ENCODE measurements at places on chromosomes 16 and 17.
A peak's percentile ranks its signal among the peaks of the same experiment; 100 is the strongest.

DNA sequence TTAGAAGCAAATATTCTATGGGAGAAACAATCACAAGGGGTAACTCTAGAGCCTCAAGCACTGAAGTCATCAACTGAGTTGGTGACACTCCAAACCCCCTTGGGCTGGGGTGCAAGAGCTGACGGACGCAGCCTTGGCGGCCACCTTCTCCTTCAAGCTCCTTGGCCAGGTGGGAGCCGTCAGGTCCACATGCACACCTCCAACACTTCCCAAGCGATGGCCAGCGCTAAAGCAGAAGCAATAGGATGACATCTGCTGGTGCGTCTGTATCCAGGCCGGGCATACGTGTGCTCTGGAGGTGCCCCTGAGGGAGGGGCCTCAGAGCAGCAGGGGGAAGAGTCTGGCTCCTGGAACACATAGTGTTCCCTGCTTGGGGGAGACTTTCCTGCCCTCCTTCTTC, 12.2 kb upstream of the FOXJ1 start:
- no peak for DNase-seq

DNA sequence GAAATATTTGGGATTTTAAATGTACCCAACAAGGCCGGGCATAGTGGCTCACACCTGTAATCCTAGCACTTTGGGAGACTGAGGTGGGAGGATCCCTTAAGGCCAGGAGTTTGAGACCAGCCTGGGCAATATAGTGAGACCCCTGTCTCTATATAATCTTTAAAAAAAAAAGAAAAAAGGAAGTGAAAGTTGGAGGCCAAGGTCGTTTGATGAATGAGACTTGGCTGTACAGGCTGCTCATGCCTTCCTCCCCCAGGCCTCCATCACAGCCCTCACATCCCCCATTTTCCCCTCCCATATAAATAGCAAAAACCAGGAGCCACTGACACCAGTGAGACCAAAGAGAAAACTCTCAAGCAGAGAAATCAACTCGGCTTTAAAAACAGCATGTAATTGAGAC, 3.3 kb upstream of the CA7 start:
- DNase-seq, result no peak

- DNase-seq, result peak; percentile 26
Measured at GRCh38 chr16:81778861-81779535, at the start of gene PLCG2. Gene PLCG2, plus strand, starts transcription at chr16:81779291. Its CDS starts 6,699 bp downstream, at chr16:81785990.

DNA sequence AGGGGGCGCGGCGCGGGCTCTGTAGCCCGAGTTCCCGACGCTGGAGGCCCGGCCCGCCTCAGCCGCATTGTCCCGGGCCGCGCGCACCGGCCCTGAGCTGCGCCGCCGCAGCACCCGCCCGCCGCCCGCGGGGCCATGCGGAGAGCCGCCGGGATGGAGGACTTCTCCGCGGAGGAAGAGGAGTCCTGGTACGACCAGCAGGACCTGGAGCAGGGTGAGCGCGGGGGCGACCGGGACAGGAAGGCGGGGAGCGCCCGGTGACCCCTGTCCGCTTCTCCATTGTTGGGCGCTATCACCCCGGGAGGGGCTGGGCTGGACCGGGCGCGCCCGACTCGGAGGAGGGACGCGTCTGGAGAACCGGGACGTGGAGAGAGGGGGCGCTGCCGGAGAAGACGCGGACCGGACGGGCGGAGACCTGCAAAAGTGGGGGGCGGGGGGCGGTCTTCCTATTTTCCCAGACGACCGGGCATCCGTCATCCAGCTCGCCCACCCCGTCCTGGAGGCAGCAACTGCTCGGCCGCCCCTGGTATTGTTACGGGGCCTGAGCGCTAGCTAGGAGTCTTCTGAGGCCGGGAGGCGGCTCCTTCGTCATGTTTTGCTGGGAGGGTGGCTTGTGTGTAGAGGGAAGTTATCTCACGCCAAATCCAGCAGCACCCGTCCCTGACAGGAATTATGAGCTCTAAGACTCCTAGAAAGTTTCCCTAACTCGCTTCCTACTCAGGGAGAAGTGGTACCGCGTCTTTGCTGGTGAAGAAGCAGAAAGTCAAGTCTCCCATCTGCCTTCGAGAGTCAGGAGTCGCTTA, 678 bp downstream of the CDR2L start:
- no peak for DNase-seq

- DNase-seq, result no peak
Measured at GRCh38 chr17:36736201-36737156, 135.1 kb downstream of the MRM1 start.

DNA sequence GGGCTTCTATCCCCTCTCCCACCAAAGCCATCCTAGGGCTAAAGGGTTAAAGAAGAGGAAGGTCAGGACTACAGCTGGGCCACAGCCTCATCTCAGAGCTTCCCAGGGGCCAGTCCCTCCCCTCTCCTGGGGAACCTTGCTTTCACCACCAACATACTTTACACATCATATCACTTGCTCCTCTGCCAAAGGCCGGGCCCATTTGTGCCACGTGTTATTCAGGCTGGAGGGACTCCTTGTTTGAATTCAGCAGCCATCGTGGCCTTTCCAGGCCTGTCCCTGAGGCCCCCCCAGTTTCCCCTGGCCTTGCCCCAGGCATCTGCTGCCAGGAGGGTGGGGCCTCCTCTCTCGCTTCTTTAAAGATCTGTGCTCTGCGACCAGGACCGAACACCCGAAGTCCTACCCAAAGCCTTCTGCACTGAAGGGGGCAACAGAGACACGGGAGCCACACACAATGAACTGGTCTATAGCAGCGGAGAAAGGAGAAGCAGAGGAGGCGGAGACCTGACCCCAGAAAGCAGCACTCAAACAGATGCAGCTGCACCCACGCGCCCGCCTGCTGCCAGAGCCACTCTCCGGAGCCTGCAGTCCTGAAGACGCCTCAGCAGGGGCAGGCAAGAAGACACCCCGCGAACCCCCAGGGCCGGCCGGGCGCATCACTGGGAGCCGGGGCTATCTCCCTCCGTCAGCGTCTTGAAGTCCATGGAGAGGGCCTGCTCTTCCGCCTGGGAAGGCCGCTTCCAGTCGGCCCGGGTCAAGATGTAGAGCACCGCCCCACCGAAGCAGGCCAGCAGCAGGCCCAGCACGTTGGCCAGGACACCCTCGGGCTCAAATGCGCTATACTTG, 12.1 kb downstream of the CYB561 start:
- DNase-seq, result no peak

GRCh38 chr16:2964475-2965336, 631 bp downstream of the KREMEN2 start:
- no peak for DNase-seq

DNA sequence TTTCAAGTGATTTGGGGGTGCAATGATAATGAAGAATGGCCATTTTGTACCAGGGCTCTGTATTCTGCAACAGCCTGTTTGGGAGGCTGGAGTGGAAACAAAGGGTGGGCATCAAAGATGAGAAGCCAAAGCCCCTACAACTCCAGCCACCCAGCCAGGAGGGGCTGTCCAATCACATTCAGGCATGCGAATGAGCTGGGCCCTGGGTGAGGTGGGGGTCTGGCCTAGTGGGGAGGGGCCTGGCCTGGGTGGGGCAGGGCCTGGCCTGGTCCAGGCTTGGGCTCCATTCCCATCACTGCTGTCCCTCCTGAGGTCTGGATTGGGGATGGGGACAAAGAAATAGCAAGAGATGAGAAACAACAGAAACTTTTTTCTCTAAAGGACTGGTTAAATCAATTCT, 6.4 kb downstream of the AOC3 start:
- DNase-seq, result no peak

DNA sequence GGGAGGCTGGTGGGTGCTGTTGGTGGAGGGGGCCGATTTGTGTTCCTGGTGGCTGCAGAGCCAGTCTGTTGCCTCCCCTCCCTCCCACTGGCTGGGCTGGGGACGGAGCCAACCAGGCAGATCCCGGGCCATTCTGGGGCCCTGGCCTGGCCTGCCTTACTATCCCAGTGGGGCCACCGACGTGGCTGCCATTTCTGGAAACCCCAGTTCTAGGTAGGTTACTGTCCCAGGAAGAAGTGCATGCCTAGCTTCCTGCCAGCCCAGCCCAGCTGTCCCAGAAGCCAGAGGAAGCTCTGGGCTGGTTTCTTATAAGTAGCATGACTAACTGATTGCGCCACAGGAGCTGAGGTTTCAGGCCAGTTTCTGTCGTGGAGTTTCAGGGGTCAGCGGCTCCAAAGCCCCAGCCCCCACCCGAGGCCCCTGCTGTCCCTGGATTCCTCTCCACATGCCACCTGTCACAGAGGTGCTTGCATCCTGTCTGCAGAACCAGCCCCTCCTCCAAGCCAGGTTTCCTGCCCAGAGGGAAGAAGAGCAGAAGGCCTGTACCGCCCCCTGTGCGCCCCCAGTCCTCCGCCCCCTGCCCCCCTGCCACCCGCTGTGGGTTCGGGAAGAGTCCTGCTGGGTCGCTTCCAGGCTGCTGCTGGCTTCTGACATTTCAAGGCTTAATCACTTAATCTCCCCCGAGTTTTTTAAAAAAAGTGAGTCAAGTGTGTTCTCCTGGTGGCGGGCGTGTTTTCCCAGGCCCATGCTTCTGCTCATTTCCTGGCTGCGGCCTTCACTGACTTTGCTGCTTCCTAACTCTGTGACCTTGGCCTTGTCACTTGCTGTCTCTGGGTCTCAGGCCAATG, 13.2 kb downstream of the IL4R start:
- DNase-seq, result peak; percentile 40

DNA sequence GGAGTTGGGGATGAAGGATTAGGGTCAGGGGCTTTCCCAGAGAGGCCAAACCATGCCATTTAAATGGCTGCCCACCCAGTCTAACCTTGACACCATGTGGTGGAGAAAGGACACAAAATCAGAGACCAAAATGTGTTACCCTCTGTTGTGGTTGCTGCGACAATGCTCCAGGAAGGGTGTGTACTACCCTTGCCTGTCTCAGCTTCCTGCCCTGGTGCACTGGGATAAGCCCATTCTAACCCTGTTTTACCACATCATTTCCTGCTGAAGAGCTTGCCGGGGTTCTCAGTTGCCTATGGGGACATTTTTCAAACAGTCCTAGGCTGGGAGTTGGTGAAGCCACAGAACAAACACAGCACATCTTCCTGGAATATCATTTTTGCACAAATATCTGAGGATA, 4.9 kb downstream of the OR4D1 start:
- DNase-seq, result no peak

- no peak for DNase-seq
Measured at GRCh38 chr16:82911925-82912324, 285.2 kb downstream of the CDH13 start.

DNA sequence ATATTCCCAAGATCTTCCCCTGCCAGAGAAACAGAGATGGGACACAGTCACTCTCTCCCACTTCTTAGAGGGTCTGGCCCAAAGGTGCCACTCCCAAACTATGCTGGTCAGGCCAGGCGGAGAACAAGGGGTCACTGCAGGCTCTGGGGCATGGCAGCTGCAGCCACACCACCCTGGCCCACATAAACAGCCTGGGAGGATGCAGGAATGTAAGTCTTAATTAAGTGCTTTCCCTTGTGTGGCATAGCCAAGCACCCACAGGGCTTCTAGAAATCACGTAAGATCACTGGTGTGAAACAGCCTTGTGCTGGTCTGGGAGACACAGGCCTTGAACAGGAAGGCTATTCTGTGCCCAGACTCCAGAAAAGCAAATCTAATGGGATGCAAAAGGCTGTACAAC, 31.5 kb downstream of the ABCC12 start:
- DNase-seq, result no peak

DNA sequence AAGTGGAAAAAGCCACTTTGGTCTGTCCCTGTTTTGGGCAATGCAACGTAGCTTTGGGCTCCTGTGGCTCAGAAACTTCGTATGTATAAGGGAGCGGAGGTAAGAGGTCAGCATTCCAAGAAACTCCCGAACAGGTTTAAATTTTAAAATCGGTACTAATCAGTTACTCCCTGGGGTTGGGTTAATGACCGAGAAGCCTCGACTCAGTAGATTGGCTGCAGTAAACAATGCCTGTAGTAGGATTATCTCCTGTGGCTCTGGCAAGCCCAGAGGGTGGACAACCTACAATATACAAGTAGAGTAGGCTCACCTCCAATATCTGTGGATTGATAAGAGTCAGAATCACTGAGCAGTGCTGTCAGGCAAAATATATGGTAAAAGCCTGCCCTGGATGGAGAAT, 1.6 kb upstream of the GNA13 start:
- no peak for DNase-seq

DNA sequence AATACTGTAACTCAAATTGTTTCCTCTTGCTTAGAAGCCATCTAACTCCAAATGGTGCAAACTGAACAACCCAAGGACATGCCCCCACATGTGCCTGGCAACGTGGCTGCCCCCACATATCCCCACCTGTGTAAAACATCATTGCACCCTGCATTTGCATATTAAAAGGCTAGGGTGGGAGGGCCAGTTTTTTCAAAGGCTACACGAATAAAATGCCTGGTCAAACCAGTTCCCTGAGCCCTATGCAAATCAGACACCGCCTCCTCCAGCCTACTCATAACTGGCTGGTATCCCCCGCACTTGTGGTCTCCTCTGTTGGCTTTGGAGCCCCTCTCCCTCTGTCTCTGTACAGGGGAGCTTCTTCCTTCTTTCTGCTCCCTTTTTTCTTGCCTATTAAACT, 26.7 kb downstream of the C16orf54 start:
- DNase-seq, result no peak

GRCh38 chr17:81895400-81895799, 3.9 kb downstream of the ANAPC11 start:
- no peak for DNase-seq

DNA sequence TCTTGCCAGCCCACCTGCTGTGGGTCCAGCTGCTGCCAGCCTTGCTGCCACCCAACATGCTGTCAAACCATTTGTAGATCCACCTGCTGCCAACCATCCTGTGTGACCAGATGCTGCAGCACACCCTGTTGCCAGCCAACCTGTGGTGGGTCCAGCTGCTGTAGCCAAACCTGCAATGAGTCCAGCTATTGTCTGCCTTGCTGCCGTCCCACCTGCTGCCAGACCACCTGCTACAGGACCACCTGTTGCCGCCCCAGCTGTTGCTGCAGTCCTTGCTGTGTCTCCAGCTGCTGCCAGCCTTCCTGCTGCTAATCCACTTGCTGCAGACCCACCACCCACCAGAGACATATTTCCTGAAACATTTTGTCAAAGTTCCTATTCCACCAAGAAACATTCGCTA, 641 bp downstream of the KRTAP9-1 start:
- DNase-seq, result no peak

DNA sequence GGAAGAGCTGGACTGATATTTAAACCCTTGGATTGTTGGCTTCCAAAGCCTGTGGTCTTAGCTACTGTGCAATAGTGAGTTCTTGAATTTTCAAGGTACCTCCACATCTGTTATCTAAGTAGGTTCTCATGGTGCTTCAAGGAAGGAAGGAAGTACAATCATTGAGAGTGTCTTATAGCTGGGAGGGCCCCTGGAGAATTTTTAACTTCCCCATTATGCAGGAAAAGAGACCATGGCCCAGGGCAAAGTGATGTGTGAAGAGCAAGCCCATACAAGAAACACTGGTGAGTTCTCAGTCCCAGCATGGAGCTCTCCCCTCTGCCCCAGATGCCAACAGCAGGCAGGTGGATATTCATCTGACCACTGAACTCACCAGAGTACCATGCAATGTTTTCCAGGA, 169.0 kb upstream of the IRX6 start:
- DNase-seq, result no peak

GRCh38 chr17:56735842-56736241, 97.9 kb downstream of the C17orf67 start:
- no peak for DNase-seq

GRCh38 chr16:28292731-28293600, 641 bp downstream of the SBK1 start:
- no peak for DNase-seq

GRCh38 chr16:85136213-85136701, 24.0 kb upstream of the CIBAR2 start:
- no peak for DNase-seq

GRCh38 chr17:607361-608147, 107.1 kb downstream of the VPS53 start:
- no peak for DNase-seq

- no peak for DNase-seq
Measured at GRCh38 chr17:41653892-41654677, 29.7 kb upstream of the KRT17 start.

- no peak for DNase-seq
Measured at GRCh38 chr17:4733073-4733531, 1.9 kb downstream of the MED11 start.

Data from esophagus squamous epithelium (tissue), 5 donors.